Activated naive CD8-positive, alpha-beta T cell treated with anti-CD3 and anti-CD28 coated beads, Interleukin-2, amount 50 U/mL, for 16 hours (primary cell): ENCODE measurements at places on chromosomes 3 and 15.

DNA sequence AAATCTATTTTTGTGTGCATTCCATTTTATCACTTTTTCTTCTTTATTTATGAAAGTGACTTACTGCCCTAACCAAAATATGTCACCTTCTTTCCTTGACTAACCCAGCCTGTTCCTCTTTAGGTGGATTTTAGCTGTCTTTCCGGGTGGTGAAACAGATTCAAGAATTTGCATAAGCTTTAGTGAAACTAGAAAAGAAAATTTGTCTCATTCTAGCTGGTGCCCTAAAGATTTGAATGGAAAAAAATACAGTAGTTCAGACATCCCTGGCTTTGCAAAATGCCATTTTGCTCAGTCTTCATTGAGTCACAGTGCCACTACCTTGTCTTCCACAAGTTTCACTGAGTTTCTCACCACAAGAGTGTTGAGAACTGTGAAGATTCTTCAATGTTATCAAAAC lies 28.2 kb upstream of the CCDC50 start:
- DNase-seq, result no peak

DNA sequence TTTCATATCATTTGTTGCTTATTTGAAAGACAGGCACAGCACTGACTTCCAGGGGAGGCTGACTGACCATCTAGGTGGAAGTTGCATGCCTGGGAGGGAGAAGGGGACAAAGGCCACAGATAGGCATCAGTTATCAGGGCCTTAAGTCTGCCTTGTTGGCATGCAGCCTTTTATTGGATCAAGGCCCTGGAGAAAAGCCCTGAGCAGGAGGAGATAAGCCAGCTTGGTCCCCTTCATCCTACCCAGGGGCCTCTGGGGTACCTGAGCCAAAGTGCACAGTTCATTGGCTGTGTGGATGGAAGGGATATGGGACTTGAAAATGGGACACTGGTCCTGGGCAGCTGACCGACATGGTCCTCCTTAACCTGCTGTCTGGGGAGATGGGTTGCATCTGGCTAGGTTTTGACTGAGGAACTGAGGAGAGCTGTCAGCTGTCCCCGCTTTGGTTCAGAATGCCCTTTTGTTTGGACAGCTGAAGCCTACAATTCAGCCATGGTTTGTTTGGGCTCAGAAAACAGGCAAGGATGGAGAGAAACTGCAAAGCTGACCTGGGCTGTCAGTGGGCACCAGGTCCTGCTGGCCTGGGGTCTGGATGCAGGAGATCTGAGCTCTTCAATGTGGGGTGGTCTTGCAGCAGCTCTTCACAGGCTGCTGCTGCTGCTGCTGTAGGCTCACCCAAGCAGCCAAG lies 60.0 kb downstream of the FLNB start:
- no peak for DNase-seq

DNA sequence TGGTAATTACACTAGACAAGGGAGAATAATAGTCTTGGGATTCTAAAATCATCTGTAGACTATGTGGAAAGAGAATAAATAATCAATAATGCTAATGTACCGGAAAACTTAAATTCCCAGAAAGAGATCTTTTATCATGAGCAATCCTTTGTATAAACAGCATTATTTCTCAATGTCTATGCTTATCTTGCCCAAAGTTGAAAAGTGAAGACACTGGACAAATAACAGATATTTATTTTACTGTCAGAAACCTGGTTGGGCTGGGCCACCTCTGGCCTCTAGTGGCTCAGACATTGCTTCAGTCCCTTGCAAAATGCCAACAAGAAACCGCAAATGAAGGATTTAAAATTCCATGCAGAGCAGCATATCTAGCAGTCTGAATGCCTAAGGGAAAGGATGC lies 409.9 kb downstream of the FHIT start:
- no peak for DNase-seq

GRCh38 chr15:58142827-58143461 lies 4.8 kb downstream of the AQP9 start:
- DNase-seq, result no peak

DNA sequence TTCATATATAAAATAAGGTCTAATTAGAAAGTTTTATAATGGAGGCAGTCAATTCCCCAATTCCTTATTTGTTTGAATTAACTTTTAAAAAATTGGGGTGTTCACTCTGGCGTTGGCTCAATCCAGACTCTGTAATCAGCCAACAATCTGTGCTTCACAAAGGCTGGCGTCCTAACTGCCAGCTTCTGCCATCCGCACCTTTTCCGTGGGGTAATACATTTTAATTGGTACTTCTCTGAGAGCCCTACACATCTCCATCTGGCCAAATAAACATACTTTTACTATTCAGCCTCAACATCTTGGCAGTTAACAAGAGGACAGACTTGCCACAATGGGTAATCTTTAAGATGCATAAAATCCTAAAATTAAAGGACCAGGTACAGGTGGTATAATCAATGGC lies 125.2 kb upstream of the CCNL1 start:
- no peak for DNase-seq
